ENCODE measurements at places on chromosomes 2 and 18.
A peak's percentile ranks its signal among the peaks of the same experiment; 100 is the strongest.

- no peak for DNase-seq
Measured at GRCh38 chr18:35983818-35984217, 11.3 kb downstream of the RMP24 start.

DNA sequence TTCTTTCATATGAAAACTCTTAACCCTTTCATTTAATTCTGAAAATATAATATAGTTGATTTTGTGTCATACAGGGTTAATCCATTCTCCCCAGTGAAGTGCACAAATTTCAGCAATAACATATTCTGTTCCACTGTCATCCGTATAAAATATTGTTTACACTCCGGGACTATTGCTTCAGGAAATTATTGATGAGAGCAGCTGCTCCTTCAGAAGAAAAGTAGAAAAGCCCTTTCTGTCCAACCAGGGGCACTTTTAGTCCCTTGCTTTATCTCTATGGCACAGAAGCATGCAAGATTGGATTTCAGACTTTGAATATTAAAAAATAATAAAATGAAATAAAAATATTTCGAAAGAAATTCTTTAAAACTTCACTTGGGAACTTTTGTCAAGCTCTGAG is 535.7 kb upstream of the SLC39A10 start:
- DNase-seq = no peak

GRCh38 chr2:74625658-74626425 is 22.3 kb downstream of the M1AP start:
- peak; percentile 18 for DNase-seq

DNA sequence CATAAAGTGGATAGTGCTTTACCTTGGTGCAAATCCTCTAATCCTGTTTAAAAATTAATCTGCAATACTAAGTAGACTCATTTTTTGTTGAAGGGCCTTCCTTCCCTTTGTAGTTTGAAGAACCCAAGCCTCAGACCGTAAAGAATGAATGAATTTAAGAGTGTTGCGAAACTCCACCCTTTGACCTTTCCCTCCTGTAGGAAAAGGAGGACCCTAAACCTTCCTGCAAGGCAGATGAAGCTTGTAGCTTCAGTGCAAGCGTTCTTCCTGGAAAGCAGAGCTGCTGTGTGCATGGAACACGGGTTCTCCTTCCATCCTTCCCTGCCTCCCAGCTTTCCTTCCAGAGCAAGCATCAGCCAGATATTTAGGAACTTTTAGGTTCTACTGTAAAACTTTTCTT is 1.7 kb downstream of the IMPA2 start:
- peak; percentile 12 for DNase-seq

DNA sequence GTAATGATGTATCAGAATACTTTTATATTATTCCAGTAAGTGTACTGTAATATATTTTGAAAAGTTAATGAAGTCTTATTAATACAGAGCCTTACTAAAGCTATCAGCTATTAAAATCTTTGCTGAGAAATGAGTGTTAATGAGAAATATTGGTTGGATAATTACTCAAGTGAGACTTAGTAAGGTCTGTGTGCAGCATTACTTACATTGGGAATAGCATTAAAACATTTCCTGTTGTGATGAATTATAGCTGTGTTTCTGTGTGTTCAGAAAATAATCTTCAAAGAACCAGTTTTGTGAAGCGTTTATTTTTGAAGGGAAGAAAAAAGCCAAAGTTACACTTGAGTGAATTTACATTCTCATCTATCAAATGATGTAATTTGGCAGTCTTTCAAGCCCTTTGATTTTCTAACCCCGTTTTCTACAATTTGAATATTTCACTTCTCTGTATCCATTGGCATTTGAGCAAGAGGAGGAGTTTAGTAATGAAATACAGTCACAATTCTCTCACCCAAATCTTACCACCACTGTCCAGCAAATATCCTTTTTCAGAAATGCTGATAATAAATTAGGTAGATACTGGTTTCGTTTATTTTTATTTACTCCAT is 123.5 kb upstream of the BOD1L2 start:
- no peak for DNase-seq

DNA sequence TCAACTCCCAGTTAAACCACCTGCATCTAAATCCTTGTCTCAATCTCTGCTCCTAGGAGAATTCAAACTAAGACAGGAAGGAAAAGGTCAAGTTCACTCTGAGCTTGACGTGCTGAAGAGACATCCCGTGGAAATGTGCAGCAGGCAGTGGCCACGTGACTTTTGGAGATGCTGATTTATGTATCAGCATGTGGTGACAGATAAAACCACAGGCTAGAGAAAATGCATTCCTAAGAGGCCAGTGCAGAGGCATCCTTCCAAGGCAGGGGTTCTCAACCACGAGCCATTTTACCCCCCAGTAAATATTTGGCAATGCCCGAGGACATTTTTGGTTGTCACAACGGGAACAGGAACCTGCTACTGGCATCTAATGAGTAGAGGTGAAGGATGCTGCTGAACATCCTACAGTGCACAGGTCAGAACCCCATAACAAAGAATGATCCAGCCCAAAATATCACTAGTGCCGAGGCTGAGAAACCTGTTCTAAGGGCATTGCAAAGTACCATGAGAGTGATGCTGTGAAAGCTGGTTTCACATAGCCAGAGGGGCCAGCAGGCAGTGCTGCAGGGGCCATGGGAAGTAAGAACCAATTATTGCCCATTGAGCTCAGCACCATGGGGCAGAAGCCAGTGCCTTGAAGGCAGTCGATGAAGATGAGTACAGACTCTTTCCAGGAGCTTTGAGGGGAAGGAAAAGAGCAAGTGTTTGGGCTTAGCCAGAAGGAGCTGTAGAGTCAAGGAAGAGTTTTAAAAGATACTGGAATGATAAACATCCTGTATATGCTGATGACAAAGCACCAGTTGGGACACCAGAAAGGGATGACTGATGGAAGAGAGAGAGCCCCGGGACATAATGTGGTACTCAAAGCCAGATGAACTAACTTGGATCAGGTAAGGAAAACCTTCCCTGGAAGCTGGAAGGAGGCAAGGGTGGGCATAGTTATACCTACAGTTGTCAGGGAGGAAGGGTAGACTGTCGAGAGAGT is 174.6 kb downstream of the HAUS1 start:
- DNase-seq = no peak

DNA sequence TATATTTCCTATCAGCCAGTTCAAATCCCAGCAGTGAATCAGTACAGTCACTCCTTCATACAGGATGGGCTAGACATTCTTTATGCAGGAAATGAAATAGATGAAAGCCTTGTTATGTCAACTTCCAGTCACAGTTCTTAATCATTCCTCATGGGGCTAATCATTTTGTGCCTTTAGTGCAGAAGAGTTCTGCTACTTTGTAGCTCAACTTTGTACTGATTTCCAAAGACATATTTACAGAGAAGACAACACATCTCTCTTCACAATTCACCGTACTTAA is 593.9 kb upstream of the NETO1 start:
- no peak for DNase-seq

- no peak for DNase-seq
Measured at GRCh38 chr18:68233018-68233417, 481.9 kb downstream of the TMX3 start.

DNA sequence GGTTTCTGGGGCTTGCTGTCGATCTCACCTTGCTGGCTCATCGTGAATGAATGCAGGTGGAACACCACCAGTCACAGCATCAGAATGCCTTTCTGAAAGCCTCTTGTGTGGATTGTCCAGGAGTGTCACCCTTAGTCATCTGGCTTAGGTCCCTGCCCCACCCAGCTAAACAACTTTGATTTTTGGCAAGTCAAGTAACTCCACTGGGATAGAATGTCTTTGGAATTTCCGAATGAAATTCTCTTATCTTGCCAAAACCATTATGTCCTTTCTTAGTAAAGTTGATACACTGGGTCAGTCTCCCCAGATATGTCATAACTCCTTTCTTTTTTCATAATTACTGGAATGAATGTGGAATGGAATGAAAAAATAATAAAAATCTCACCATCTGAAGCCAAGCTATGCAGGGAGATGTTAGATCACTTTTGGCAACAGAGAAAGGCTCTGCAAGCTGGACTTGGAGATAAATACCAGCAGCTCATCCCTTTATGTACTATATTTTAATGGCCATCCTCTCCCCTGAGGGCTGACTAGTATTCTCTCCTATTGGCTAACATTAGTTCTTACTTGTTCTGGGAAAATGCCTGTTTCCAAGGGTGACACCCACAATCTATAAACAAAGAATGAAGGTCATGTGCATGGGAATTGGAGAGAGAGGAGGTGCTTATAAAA is 35.4 kb downstream of the INSIG2 start:
- DNase-seq = no peak
